MG63 (cell line): ENCODE measurements at places on chromosomes 4 and X.

DNA sequence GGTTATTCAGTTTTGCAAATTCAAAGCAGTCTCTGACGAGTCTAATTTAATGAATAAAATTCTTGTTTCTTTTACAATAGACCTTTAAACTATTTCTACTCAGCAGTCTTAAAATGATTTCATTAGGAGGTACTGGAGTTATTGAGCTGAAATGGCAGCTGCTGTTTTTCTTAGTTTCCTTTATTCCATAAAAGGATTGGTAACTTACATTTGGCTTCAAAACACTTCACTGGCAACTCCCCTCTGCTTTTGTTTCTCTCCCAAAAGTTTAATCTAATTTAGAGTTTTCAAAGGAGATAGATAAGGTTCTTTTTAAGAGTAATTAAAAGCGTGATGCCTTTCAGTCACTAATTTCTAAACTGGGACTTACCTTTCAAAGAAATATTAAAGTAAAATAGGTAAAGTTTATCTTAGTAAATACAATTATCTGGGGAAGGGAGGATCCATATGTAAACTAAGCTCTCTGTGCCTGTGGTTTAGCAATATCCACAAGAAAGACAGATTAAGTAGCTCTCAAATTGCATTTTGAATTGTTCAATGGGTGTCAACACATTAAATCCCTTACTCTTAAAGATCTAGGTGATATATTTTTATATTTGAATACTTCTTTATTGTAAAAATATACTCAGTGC, 17.1 kb upstream of the PCDH10 start:
- no peak for DNase-seq

DNA sequence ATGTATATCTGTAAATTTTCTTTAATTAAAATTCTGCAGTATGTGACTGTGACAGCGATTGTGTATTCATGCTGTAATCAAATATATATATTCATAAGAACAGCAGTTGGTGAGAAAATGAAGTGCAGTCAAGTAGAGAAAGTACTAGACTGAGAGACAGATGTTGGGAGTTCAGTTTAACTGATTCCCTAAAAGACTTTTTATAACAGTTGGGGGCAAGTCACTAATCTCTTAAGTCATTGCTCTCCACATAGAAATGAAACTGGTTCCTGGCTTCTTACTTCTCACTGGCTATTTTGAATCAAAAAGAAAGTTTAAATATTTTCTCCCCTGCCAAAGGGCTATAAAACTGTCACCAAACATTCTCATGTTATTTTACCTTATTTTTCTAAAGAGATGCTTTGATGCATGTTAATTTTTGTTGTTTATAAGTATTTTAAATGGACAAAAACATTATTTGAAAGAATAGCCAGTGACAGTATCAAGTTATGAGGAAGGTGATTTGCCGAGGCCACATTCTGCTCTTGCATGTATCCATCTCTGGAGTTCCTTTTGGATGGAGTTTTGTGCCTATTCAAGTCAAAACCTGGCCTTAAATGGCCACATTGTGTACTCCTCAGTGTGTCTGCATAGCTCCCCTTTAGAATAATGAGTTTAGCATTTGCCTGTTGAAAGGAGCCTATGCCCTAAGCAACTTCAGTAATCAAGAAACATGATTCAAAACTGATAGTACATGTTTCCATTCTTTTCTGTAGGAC, 30.8 kb downstream of the EXOC1 start:
- DNase-seq = no peak

- peak; percentile 40 for DNase-seq
These were observed 387.6 kb upstream of the ZFP42 start for GRCh38 chr4:187608001-187608421.

- DNase-seq = peak; percentile 43
These were observed 96.0 kb upstream of the RAB40AL start for GRCh38 chrX:102840871-102841705.

DNA sequence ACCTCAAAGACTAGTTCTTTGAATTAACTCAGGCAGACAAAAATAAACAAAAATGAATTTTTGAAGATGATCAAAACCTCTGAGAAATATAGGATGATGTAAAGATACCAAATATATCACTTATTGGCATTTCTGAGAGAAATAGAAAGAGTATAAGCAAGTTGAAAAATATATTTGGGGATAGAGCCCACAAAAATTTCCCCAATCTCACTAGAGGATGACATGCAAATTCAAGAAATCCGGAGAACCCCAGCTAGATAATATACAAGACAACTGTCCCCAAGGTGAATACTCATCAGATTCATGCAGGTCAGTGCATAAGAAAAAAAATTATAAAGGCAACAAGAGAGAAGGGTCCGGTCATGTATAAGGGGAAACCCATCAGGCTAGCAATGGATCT, 129.1 kb downstream of the CXXC4 start:
- DNase-seq = no peak

- DNase-seq = peak; percentile 41
These were observed 895 bp downstream of the USP51 start for GRCh38 chrX:55488593-55489313.

DNA sequence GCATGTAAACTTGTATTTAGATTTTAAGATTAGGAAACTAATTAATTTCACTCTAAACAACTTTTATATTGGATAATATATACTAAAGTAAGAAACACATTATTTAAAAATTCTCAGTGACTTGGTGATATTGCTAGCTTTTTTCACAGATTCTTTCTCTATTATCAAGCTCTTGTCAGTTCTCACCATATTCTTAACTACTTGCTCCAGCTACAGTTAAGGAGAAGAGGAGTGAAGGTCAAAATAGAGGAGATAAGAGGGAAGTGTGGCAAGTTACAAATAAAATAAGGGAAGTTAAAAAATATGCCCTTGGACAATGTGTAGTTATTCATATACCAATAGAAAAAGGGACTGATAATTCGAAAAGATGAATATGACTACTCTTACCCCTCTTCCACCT, 34.7 kb upstream of the NAF1 start:
- DNase-seq = no peak

DNA sequence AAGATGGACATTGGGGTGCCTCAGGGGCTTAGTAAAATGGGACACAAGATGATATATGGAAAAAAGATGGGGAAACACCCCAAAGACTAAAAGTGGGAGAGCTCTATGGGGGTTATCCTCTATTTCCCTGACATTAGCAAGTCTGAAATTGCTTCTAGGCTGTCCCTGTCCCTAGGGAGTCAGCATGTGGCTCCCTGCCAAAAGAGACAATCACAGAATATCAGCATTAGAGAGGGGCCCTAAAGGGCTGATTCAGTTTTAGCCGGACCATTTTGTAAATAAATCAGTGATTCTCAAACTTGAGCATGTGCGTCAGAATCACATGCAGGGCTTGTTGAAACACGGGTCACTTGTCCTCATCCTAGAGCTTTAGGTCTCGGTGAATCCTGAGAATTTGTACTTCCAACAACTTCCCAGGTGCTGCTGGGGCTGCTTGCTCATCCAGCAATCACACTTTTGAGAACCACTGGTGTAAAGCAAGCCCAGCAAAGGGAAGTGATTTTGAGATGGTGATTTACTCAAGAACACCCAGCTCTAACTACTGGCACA, 165.3 kb upstream of the DGKK start:
- DNase-seq = no peak

DNA sequence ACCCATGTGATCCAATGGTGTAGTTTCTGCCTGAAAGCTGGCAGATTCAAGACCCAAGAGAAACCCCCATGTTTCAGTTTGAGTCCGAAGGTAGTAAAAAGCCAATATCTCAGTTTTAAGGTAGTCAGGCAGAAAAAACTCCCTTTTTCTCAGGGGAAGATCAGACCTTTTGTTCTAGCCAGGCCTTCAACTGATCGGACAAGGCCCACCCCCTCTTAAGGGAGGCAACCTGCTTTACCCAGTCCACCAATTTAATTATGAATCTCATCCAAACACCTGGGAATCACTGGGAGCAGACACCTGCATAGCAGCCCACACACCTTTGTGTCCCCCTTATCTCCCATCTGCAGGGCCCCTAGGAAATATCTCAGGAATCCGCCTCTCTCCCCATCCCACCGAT, 322.0 kb downstream of the STK32B start:
- no peak for DNase-seq

- no peak for DNase-seq
These were observed 700.5 kb downstream of the TRIML1 start for GRCh38 chr4:188839704-188840103.

DNA sequence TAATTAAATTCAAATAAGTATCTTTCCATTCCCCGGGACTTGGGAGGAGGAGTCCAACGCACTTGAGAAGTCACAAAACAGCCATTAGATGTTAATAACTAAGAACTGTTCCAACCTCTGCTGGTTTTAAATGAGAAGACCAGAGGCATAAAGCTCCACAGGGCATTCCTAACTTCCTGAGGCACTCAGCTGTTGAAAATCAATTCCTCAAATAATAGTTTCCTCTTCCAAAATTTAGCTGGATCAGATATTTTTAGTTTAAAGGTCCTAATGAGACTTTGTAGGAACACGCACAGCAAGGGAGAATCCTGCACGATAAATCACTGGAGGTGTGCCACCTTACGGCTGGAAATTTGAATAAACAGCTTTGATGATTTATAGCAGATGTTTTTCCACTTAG, 504.3 kb upstream of the ZFP42 start:
- no peak for DNase-seq

DNA sequence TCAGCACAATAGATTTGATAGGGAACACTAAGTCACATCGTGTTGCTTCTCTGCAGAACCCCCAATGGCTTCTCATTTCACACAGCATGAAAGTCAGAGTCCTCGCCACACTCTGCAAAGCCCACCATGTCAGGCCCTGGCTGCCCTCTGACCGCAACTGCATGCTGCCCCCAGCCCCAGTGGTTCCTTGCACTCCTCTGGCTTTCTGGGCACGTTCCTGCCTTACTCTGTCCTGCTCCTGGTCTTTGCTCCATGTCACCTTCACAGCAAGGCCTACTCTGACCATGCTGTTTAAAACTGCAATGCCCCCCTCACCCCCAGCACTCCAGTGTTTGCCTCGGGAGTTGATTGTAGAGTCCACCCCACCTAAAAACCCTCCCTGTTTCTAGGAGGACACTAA, 78.1 kb downstream of the EVC start:
- DNase-seq = no peak

GRCh38 chrX:131306601-131307000, 17.5 kb upstream of the IGSF1 start:
- DNase-seq = no peak

GRCh38 chr4:142336251-142336934, 509.7 kb downstream of the INPP4B start:
- no peak for DNase-seq

GRCh38 chrX:124347242-124347641, 879 bp downstream of the SH2D1A start:
- no peak for DNase-seq

- no peak for DNase-seq
These were observed 978.3 kb downstream of the PCDH18 start for GRCh38 chr4:136554033-136554432.

DNA sequence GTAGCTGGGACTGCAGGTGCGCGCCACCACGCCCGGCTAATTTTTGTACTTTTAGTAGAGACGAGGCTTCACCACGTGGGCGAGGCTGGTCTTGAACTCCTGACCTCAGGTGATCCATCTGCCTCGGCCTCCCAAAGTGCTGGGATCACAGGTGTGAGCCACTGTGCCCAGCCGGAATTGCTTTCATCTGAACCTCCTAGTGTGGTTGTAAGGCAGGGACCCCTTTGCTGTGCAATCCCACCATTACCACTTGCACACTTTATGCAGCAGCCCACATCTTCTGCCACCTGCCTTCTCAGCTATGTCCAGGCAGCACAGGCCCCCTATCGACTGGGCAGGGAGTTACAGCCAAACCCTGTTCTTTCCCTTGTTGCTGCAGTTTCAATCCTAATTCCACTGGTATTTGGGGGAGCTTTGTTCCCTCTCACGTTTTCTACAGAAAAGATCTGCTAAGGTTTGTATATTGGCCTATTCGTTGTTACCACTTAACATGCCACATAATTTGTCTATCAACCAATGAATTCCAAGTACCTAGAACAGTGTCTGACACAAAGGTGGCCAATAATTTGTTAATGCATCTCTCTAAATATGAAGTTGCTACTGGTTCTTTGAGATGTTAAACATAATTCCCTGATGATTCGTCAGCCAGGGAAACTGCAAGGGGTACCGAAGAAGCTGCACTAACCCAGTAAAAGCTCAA, 6.5 kb downstream of the RPL39 start:
- DNase-seq = peak; percentile 29

DNA sequence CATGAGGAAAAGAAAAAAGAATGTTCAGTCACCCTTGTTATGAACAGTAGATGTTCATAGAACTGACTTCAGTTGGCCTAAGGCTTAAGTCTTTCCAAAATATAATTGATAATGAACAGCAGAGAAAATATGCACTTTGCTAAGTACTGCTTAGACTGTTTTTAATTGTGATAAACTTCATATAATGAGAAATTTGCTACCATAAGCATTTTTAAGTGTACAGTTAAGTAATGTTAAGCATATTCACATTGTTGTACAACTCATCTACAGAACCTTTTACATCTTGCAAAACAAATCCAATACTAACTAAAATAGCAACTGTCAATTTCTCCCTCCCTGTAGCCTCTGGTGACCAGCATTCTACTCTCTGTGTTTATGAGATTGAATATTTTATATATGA, 792.2 kb upstream of the LCORL start:
- no peak for DNase-seq

DNA sequence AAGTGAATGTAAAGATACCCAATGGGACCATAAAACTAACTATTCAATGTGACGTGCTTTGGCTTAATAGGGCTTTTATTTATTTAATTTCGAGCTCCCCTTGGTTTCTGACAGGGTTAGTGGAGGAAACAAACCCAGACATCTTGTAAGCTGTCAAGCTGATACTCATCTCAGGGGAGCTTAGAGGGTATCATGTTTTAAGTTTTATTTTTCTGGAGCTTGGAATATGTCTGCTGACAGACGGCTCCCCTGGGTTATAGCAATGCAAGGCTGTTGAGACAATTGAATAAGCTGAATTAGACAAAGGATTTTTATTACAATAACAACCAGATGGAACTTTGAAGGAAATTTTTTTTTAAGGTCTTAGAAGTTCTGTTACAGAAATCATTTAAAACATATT, 456.5 kb downstream of the IL1RAPL1 start:
- no peak for DNase-seq

GRCh38 chr4:58064653-58065052, 954.5 kb upstream of the IGFBP7 start:
- DNase-seq = no peak

- no peak for DNase-seq
These were observed 150.4 kb upstream of the PCDH10 start for GRCh38 chr4:132998585-132999230.

- no peak for DNase-seq
These were observed 13.9 kb downstream of the SCARB2 start for GRCh38 chr4:76199664-76200211.

DNA sequence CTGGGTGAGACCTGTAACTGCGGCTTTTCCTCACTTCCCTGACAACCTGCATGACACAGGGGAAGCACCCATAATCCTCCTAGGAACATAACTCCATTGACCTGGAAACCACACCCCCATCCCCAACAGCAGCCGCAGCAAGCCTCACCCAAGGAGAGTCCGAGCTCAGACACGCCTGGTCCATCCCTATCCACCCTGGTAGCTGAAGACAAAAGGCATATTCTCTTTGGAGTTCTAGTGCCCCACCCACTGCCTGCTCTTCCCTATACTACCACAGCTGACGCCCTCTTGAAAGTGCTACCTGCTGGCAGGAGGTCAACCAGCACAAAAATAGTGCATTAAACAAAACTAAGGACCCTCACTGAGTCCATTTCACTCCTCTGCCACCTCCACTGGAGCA, 1080.9 kb upstream of the IGFBP7 start:
- DNase-seq = no peak
